ENCODE measurements at places on chromosomes 3 and 15. TPM values are rescaled to one million over a fixed set of nuclear protein-coding genes. Genes with fewer than 3 reads are reported as not detected.

GP5 gene
- 1.0 TPM for total RNA-seq

ATP13A5 gene
- total RNA-seq = not detected

CMTM8 gene
- total RNA-seq = 5.4 TPM

SCAMP5 gene
- 0.80 TPM for total RNA-seq

ACOX2 gene
- not detected for total RNA-seq

ZPLD1 gene
- total RNA-seq = not detected

DAG1 gene
- 19.6 TPM for total RNA-seq

SCAANT1 gene
- not detected for total RNA-seq

BRK1 gene
- 110 TPM for total RNA-seq

POC1A gene
- total RNA-seq = 28.4 TPM

DHX36 gene
- 81.9 TPM for total RNA-seq

CD96 gene
- total RNA-seq = 223 TPM

SLC28A2 gene
- not detected for total RNA-seq

RARRES1 gene
- total RNA-seq = not detected

GNAT1 gene
- total RNA-seq = not detected

SNURF gene
- total RNA-seq = 12.6 TPM

SHF gene
- 1.6 TPM for total RNA-seq

OR5K2 gene
- total RNA-seq = not detected

TPRG1 gene
- total RNA-seq = 29.5 TPM

SEC62 gene
- 68.9 TPM for total RNA-seq

GP9 gene
- not detected for total RNA-seq

TUSC7 gene
- total RNA-seq = not detected

RSRC1 gene
- total RNA-seq = 47.2 TPM

PRTG gene
- total RNA-seq = not detected

THAP10 gene
- not detected for total RNA-seq

ATXN7 gene
- 56.2 TPM for total RNA-seq

PTH1R gene
- not detected for total RNA-seq

ACKR4 gene
- not detected for total RNA-seq

GOLGA6L24 gene
- total RNA-seq = not detected

EOMES gene
- 4.8 TPM for total RNA-seq

MORC1 gene
- not detected for total RNA-seq

DAZL gene
- not detected for total RNA-seq

WNT5A gene
- total RNA-seq = not detected

TBC1D2B gene
- 83.8 TPM for total RNA-seq

HRG gene
- total RNA-seq = not detected

EXD1 gene
- not detected for total RNA-seq

CX3CR1 gene
- 2.1 TPM for total RNA-seq

ITPKA gene
- total RNA-seq = 0.93 TPM

SI gene
- total RNA-seq = not detected

LMAN1L gene
- 0.64 TPM for total RNA-seq

GASK1A gene
- 0.09 TPM for total RNA-seq

PBRM1 gene
- total RNA-seq = 85.6 TPM

ITGA11 gene
- total RNA-seq = 0.64 TPM

XYLB gene
- 9.3 TPM for total RNA-seq

GOLGA6L9 gene
- 0.91 TPM for total RNA-seq

PPP1R14D gene
- total RNA-seq = not detected

STX19 gene
- total RNA-seq = not detected

CHL1 gene
- not detected for total RNA-seq

C2CD4A gene
- total RNA-seq = not detected

All from T-helper 2 cell treated with Interferon-gamma antibody and Interleukin-4, amounts not matched to agents 100 ng/mL and 5 ng/mL, for 36 hours (primary cell).